ENCODE measurements at places on chromosomes 11 and 22.

DNA sequence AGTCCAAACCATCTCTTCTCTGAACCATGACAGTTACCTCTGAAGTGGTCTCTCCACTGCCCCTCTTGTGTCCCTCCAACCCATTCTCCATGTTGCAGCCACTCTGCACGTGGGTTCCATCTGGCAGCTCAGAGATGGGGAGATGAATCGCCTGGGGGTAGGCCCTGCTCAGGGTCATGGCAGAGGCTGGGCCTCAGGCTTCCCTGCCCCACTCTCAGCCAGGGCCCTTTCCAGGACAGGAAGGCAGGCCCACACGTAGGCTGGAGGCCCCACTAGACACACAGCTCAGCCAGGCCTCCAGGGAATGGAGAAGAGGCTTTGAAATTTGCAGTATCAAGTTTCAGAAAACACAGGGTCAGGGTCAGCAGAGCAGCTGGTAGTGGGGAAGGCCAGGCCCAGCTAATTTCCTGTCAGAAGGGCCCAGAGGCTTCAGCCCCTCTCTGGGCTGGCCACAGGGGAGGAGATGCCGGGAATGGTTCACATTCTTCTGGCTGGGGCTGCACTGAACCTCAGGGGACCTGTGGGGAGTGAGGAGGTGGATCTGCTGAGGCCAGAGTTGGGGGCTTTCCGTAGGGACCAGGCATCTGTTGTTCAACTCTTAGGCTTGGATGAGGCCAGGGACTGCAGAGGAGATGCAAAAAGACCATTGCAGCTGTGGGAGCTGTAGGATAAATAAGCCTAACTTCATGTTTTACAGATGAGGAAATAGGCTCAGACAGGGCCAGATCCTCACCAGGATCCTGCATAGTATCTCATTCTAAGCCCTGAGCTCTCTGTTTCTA, 101.6 kb downstream of the SWAP70 start:
- DNase-seq, result no peak

DNA sequence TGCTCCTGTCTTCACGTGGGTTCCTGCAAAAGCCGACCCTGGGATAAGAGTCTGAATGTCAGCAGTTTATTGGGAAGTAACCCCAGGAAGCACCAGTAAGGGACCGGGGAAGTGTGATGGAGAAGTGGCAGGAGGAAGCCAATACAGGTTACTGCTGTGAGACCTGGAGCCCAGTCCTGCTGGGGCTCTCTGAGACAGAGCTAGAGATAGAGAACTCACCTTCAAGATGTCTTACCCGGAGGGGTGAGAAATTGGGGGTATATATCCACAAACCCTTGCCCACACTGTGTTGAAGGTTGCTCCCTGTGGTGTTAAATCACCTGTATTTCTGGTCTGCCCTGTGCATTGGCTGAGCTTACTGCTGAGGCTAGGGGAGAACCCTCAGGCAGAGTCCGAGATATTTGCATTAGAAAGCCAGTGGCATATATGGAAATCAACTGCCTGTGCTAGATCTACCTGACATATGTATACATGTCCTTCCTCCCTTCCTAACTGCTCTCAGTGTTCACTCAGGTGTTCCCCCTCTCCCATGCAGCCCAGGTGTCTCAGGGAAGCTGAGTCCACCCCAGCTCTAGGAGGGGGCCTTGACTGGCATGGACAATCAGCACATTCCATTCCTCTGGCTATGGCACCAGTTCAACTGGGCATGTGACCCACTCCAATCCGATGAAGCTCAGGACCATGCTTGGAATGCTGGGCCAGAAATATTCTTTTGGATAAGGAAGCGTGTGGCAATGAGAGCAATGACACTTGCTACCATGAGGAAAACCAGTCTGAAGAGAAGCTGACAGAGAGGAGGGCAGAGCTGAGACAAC, 6.8 kb upstream of the MICAL2 start:
- DNase-seq, result no peak

DNA sequence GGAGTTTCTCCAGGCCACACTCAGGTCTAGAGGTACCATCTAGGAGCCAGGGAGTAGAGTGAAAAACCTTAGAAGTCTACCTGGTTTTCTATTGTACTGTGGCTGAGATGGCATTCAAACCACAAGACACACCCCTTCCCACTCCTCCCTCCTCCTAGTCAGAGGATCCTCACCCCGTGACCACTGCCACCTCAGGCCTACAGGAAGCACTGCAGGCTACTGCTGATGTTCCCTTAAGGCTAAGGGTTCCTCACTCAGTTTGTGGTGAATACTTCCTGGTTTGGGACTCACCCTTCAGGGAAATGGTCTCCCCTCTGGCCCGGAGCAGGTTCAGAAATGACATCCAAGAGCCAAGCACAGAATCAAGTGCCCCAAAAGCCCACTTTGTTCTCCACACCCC, 1293.9 kb downstream of the JRKL start:
- DNase-seq, result no peak

GRCh38 chr11:5796541-5796940, 5.5 kb upstream of the OR52N1 start:
- no peak for DNase-seq

- no peak for DNase-seq
Measured at GRCh38 chr11:1126935-1127663, 30.7 kb upstream of the MUC5AC start.

DNA sequence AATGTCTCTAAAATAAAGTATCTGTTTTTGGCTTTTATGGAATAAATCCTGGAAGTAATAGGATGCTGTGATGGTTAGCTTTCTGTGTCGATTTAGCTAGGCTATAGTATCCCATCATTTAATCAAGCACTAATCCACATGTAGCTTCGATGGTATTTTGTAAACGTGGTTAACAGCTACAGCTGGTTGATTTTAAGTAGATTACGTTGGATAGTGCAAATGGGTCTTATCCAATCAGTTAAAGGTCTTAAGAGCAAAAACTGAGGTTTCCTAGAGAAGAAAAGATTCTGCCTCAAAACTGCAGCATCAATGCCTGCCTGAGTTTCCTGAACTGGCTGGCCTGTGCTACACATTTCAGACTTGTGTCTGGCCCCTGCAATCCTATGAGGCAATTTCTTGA, 314.2 kb upstream of the SORL1-AS1 start:
- no peak for DNase-seq

GRCh38 chr11:77800449-77800848, 20.1 kb downstream of the RSF1 start:
- no peak for DNase-seq

DNA sequence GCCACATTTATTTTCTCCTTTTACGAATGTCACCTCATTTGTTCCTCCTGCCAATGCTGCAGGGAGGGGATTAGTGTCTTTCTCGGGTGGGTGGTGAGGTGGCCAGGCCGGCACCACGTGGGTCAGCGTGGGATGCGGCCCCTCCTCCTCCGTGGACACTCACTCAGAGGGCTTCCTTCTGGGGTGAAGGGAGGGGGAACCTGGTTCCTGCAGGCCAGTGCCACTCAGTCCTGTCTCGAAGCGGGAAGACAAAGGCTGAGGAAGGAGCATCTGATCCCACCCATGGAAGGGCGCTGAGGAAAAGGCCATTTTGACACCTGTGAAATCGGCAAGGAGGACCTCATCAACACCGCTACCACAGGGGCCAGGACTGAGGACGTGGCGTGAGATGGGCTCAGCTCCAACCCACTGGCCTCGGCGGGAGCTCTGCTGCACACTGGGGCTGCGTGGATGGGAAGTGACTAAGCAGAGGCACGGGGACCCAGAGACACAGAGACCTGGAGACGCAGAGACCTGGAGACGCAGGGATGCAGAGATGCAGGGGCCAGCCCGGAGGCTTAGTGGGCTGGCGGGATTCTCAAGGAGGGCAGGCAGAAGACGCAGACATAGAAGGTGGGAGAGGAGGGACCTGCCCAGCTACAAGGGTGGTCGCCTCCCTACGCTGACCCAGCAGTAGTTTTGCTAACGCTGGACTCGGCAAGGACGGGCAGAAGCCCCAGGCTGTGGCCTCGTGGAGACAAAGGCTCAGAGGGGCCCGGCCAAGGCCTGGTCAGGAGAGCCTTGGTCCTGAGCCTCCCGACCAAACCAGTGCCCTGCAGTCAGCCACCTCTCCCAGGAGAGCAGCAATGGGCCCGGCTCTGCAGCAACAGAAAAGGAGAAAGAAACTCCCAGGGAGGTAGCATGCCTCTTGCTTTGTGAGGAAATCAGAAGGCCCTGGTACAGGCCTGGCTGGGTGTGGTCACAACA, 1071.2 kb downstream of the BRD1 start:
- no peak for DNase-seq

DNA sequence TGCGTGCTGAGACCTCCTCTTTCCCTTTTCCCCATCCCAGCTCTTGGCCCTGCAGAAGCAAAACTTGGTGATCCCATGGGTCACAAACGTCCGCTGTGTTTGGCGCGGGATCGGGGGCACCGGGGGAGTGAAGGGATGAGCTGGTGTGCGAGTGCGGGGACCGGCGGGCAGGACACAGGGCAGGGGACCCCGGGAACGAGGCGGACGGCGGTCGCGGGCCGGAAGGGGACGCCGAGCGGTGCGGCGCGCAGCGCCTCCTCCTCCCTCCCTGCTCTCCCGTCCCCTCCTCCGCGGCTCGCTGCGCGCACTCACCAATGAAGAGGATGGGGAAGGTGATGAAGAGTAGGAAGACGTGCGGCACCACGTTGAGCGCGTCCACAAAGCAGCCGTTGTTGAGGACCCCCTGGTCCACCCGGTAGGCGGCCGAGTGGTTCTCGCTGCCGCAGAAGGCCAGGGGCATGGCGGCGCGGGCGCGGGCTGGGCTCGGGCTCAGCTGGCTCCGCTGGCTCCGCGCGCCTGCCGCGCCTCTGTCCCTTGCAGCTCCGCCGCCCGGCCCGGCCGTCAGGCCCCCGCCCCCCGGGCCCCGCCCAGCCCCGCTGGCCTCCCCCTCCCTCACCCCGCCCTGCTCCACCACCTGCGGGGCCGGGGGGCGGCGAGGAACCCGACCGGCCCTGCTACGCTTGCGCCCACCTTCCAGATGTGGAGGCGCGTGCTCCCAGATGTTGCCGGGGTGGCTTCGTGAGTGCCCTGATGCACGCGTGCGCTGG, at the start of gene ABCC8:
Gene ABCC8 (minus strand): TSS at position 529 of the 767 bp plus-strand sequence. CDS start 69 bp downstream, at position 460.
- no peak for DNase-seq

DNA sequence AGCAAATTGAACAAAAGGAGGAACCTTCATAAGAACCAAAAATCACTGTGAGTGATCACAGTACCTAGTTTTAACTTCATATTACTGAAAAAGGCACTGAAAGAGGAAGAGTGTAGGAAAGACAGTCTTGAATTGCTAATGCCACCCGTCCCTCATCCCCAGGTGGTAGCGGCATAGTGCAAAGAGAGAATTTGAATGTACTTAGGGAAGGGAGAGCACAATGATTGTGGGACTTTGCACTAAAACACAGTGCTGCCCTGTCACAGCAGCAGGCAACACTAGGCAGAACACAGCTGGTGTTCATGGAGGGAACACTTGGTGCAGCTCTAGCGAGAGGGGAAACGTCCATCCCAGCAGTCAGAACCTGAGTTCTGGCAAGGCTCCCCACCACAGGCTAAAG, 716.3 kb upstream of the ANO5 start:
- no peak for DNase-seq

DNA sequence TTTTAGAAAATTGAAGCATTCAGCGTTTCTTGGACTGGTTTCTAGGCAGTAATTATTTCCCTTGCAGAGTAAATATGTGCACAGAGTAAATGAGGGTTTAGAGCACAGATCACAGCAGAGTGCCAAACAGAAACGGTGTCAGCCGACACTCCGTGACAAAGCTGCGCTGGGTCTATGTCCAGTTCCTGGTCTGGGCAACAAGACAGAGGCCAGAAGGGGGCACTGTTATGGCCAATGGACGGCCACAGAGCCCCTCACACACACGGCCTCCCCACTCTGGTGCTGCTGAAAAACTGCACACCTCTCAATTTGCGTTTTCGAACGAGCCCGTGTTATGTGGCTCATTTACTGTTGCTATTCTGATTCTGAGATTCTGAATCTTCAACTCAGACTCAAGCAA, 180.7 kb downstream of the MPPED1 start:
- no peak for DNase-seq

DNA sequence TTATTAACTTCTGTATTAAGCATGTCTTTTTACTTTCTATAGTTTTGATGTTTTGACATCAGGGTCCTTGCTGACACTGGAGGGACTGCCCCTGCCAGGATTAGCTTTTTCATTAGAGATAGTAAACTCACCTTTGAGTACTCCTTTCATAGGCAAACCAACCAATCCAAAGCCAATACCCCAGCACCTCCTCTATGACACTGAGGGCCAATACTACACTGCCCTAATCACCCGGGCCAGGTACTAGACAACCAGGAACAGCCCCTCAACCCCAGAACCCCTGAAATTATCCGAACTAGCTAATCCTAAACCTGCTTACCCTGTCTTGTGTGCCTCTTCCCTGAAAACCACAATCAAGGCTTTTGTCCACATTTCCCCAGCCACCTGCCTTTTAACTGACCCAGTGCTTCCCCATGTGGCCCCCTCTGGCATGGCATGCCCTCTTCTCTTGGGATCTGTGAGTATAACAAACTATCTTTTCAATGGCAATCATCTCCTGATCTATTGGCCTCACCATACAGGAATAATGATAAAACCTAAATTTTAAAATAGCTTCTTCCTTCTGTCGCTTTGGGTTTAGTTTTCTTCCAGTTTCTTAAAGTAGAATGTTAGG, 31.2 kb downstream of the RAB6A start:
- no peak for DNase-seq

DNA sequence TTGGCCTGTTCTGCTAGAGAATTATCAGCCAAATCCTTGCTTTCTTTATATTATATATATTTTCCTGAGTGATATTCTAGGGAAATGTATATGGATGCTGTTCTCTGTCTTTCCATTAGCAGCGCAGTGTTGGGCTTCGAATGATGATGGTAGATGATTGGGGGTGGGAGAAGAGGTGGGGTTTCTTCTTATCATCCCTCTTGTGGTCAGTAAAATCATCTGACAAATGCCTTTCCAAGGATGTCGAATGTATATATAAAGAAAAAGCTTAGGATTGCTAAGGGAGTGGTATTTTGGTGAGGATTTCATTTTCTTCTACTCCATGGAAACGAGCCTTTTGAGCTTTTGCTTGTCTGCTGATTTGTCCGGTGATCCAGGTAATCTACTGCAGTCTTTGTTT, 48.9 kb downstream of the ARHGEF12 start:
- no peak for DNase-seq

GRCh38 chr11:32510039-32510438, 73.6 kb upstream of the EIF3M start:
- DNase-seq, result no peak

DNA sequence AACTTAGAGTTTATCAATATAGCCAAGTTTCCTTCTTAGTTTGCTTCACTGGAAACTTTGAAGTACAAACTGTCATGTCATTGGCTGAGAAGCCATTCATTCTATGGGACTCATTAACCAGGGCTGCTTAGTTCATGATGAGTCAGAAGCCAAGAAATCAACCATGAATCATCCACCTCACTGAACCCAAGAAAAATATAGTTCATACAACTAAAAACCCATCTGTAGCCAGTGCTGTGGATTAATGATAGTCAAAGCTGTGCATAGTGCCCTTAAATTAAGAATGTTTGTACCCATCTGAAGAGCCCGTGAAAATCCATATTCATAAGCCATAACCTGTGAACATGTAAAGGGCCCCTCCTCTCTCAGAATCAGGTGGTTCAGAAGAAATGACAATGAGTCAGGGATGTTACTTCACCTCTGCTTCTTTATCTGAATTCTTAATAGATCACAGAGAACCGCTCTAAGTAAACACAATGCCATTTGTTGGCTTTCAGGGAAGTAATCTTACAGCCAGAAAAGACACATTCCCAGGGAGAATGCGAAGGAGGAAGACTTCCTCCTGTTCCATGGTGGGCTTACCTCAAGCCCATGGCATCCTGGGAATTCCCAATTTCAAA, 25.4 kb downstream of the MMP20 start:
- DNase-seq, result no peak
